ENCODE measurements at places on chromosomes 2 and 18. TPM values are rescaled to one million over a fixed set of nuclear protein-coding genes. Genes with fewer than 3 reads are reported as not detected.

TMEM37 gene
- total RNA-seq: 0.37 TPM

IFIH1 gene
- total RNA-seq: 4.8 TPM

PTPRM gene
- 72.0 TPM for total RNA-seq

SMAD2 gene
- total RNA-seq: 58.9 TPM

SH3BP4 gene
- 25.4 TPM for total RNA-seq

SNORC gene
- total RNA-seq: 0.92 TPM

INPP5D gene
- 0.46 TPM for total RNA-seq

All from smooth muscle cell of bladder (primary cell).